ENCODE measurements at places on chromosomes 3 and 15.

DNA sequence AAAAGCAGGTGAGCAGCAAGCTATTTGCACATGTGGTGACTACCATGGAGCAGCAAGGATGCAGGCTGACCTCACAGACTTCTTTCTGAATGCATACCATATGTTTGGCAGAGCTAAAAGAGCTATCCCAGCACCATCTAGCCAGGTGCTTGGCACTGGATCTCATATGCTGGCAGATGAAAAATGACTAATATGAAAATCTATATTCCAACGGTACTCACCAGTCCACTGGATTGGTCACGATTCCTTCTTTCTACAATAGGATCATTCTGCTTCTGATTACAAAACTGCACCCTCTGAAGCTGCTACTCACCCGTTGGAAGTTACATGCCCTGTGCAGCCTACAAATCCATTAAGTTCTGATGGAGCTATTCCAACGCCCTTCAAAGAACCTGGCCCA, 714.3 kb upstream of the CFAP20DC start:
- no peak for DNase-seq

DNA sequence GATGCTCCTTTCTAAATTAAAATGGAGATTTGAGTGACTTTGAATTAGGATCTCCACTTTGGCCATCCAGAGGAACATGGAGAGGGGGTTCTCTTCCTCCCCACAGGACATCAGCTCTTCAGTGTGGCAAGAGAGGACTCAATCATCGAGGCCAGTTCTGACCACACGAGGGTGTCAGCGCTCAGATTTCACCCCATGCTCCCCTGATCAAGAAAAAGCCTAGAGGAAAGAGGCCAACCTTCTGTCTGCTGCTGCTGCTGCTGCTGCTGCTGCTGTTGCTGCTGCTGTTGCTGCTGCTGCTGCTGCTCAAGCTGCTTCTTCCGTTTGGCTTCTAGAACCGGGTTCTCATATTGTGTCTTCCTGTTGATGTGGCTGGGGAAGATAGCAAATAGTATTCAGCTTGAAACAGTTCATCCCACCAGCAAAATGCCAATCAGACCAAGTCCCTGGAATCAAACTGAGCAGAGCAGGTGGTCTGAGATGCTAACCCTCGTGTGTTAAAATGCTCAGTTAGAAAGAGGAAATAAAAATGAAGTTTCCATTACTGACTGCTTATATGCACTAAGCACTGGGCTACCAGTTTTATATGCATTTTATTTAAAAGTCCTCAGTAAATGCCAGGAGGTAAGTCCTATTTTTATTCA, 599.0 kb downstream of the MAGI1 start:
- peak; percentile 45 for DNase-seq

DNA sequence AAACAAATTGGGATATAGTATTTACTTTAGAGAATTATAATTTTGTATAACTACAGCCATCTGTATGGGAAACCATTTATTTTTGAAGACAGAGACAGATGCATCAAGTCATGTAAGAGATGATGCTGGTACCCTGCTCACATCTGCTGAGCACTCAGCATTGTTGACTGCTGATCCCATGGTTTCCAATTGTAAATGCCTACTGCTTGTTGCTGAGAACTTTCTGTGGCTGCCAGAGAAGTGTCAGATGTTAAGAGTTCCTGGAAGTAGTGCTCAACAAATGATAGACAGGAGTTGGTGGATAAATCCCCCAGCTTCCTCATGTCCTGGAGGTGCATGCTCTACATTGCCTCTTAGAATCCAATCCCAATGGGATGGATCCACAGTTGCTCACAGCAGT, 167.1 kb downstream of the OXSM start:
- no peak for DNase-seq

- DNase-seq: no peak
Observed at GRCh38 chr15:101463270-101463669, 26.2 kb downstream of the PCSK6 start.

GRCh38 chr3:79421273-79421672, 346.5 kb downstream of the ROBO1 start:
- no peak for DNase-seq

- peak; percentile 52 for DNase-seq
Observed at GRCh38 chr15:42194513-42194912, 13.6 kb downstream of the VPS39 start.

- DNase-seq: no peak
Observed at GRCh38 chr3:48068886-48069285, 52.7 kb upstream of the MAP4 start.

- DNase-seq: no peak
Observed at GRCh38 chr3:169286992-169287391, 376.5 kb downstream of the MECOM start.

DNA sequence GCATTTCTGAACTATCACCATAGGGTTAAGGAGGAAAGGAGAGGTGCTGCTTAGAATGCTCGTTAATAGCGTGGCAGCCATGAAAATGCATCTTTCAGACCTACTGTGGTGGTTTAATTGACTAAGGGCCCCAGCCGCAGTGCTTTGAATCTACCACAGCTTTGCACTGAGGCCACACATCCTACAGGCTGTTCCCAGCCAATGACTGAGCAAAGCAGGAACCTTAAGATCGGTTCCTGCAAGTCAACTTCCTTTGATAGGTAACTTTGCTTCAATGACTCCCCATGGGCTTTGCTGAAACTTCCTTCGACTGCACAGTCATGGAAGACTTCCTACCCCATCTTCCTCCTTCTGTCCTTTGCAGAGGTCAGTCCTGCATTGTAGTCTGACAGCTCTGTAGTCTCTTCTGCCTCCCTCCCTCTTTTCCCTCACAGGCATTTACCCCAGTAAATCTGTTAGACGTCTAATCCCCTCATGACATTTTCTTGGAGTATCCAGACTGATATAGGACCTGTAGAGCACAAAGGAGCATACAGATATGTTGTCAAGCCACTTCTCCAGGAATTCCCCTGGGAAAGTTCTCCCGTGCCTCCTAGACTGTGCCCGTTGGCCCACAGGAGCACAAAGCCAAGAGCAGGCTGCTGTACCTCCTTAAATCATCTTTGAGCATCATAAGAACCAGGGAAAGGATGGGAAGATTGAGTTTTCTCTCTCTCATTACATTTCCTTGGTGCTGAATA, 2.6 kb upstream of the BCL2A1 start:
- DNase-seq: no peak

- DNase-seq: no peak
Observed at GRCh38 chr3:189094539-189094938, 77.2 kb upstream of the TPRG1 start.

DNA sequence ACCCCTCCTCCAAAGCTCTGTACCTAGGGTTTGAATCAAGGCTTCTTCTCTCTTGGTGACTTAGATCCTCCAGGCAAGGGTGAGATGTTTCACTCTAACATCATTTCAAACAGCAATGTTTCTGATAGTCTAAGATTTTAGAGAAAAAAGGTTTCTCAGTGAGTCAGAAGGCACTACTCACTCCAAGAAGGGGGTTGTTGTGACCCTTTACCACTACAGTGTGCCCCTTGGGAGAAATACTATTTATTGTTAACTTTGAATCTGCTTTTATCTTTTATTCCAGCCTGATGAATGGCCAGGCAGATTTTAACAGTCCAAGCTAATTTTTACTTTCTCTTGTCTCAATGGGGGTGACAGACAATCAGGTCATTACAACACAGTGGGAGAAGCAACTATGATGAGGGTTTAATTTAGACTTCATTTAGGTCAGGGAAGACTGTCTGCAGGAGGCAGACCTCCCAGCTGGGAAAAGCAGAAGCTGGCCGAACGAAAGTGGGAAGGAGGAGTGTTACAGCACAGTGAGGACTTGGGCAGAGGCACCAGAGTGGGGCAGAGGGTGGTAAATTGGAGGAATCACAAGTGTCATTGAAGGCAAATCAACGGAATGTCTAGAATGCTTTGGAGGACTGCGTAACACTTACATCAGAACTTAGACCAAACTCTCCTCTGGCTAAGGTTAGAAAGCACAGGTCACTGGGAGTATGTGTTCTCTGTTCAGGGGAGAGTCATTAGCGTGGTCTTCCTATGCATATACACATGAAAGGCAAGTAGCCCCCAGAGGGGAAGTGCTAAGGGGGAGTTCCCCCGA, 21.2 kb downstream of the ZNF860 start:
- peak; percentile 51 for DNase-seq

DNA sequence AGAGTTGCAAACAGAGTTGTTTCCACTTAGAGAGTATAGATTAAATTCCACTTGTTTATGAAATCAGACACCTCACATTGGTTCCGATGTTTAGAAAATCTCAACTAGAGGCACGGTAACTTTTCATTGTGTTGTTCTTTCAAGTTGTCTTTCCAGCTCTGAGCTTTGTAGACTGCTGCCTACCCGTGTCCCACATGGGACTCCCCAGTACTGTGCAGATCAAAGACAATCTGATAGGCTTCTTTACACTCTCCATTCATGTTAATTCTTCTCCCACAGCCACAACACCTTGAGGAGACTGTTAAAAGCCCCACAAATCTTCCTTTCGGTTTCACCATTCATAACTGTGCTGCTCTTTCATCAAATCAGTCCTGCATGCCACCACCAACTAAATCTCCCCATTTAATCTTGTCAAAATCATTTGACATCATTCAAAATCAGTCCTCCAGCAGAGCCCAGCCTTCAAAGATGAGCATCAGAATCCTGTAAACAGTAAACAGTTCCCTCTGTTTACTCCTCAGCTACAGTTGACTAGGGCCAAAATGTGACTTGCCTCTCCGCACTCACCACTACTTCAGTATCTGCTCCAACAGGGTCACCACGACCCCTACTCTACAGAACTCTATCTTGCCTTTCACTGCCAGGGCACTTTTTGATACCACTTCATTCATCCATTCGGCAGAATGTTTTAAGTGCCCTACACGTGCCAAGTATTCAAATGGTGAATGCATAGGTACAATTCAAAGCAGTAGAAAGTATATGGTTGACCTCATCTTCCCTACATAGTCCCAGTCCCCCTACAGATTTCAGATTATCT, 8.3 kb downstream of the ANXA2 start:
- DNase-seq: no peak

DNA sequence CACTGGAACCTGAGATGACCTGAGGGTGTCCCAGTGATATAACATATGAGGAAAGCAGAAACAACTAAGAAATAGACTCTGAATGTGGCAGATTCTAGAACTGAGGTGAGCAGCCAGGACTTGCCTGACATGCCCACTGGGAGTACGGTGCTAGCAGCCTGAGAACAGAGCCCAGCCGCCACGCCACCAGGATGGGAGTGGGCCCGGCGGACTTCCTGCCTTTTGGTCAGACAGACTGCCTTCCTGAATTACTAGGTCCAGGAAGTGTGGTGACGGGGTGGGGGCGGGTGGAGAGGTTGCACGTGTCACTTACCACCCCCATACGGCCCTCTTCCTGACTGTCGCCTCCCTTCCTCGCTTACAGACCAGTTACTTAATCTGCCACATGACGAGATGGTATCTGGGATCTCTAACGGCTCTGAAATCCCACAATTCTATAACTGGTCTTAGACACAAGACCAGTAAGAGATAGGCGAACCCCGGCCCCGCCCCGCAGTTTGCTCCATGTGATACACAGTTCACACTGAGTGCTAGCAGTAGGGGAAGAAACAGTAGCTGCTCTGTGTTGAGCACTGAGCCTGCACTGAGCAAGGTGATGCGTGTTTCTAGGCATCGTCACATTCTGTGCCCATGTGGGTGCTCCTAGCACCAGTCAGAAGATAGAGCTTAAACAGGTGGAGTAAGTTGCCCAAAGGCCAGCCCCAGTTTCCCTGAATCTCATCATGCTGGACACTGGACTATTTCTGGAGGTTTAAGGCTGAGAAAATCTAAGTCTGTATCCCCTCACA, 95.7 kb downstream of the CPN2 start:
- DNase-seq: peak; percentile 93

DNA sequence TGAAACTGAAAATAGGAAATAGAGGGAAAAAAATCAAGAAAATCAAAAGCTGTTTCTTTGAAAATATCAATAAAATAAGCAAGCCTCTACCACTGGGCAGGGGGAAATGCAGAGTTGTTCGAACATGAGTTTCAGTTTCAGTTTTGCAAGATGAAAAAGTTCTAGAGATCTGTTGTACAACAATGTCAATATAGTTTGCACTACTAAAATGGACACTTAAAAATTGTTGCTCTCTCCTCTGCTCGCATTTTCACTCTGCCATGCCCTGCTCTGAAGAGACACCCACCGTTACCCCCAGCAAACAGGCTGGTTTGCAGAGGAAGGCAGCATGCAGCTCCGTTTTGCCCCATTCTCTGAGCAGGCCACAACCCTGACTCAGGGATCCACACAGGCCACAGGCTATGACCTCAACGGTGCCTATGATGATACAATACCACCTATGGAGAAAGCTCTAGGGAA, 64.5 kb downstream of the ZNF148 start:
- DNase-seq: no peak

DNA sequence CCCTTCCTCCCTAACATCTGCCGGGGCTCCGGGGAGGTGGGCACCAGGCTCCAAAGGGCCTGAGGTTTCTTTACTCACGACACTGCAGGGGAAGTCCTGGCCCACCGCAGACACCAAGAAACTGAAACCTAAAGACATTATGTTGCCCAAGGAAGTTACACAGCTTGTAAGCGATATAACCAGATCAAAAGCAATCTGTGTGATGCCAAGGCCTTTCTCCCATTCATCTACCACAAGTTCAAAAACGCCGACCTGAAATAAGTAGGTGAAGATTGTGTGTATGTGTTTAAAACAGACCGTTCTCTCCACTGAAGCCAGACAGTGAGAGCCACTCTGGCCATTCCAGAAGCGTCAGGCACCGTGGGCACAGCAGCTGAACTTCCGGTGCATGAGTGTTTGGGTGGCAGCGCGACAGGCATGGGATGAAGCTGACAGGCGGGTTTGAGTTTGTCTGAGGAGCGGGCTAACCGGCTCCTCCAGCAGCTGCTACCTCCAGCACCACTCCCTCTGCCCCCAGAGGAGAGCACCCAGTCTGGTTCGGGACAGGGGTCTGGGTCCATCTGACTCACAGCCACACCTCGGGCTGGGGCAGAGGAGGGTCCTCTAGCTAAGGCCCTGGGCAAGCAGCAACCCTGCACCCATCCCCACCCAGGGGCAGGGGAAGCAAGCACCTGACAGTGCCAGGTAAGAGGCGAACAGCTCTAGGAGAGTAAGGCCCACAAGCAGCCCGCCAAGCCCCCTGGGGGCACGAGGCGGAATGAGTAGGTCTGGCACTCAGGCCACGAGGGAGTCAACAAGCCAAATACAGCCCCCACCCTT, 1.3 kb downstream of the TNK2 start:
- peak; percentile 81 for DNase-seq
